ENCODE measurements at places on chromosomes 4 and X. TPM values are rescaled to one million over a fixed set of nuclear protein-coding genes. Genes with fewer than 3 reads are reported as not detected.
A peak's percentile ranks its signal among the peaks of the same experiment; 100 is the strongest.

The PDLIM3 gene
- 2.7 TPM for total RNA-seq

The RHOXF2 gene
- total RNA-seq, result not detected

- DNase-seq, result no peak
These were observed 71.7 kb downstream of the FANCB start for GRCh38 chrX:14801136-14801535.

The WNK3 gene
- total RNA-seq, result 13.0 TPM

DNA sequence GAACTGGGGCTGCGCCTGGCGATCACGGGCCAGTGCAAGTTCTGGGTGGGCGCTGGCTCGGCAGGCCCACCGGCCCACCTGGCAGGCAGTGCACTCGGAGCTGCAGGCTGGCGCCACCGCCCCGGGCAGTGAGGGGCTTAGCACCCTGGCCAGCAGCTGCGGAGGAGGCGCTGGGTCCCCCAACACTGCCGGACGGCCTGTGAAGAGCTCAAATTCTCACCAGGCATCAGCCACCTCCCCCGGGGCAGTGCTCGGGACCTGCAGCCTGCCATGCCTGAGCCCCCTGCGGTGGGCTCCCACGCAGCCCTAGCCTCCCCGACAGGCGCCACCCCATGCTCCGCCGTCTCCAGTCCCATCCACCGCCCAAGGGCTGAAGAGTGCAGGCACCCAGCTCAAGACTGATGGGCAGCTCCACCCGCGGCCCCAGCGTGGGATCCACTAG lies 7.1 kb upstream of the ZNF330 start:
- DNase-seq, result no peak

GRCh38 chrX:137166591-137166990 lies 132.8 kb upstream of the GPR101 start:
- DNase-seq, result peak; percentile 47

DNA sequence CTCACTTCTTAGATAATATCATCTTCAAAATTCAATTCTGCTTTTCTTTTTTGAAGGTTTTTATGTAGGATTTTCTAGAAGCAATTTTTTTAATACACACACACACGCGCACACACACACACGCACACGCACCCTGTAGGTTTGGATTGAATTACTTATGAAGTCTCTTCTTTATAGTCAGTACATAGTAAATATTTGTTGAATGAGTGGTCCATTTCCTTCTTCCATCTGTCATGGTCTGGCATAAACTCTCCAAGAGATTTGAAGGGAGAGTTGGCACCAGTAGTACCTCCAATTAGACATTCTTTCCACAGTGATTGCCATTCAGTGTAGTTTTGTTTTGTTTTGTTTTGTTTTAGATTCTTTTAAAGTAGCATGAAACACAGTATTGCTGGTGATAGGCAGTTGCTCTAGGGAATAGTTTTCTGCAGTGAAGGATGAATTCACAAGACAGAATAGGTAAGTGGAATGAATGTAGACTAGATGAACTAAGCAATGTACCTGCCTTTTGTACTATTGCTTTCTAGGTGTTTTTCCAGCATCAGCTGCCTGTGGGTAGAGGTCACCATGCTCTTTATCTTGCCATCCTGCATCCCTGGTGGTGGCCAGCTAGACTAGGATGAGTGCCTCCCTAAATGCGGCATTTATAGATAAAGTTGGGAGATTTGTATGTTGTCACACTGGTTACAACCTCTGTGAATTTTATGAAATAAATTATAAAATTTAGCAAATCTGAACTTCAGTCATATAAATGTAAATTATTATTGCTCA lies 20.5 kb downstream of the PDLIM5 start:
- DNase-seq, result no peak

GRCh38 chr4:69075061-69075792 lies 21.0 kb upstream of the UGT2B7 start:
- DNase-seq, result no peak

- no peak for DNase-seq
These were observed 50.4 kb downstream of the MID1 start for GRCh38 chrX:10569946-10570345.

DNA sequence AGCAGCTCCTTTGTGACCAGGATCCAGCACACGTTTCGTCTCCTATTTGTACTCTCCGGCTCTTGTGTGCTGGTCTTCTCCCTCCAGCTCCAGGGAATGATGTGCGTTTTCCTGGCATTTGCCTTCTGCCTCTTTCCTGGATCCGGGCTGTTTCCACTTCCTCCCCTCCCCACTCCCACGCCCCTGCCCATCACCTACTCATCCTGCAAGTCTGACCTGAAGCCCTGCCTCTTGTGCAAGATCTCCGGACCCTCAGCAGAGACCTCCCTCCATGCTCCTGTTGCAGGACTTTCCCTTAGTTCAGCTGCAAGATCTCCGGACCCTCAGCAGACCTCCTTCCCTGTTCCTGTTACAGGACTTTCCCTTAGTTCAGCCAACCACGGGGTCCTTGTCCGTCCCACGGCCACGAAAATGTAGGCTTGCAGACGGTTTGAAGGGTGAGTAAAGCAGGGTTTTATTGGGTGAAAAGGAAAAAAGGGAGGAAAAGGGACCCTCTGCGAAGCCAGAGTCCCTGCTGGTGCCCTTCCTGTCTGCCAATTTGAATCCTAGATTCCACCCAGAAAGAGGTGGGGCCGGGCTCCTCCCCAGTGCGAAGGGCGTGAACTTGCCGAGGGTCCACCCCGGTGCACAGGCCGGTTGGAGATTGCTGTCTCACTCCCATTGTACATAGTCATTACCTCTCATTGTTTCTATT lies 74.4 kb upstream of the IRF2 start:
- DNase-seq, result peak; percentile 57

The ARR3 gene
- not detected for total RNA-seq

- DNase-seq, result no peak
These were observed 55.0 kb upstream of the MORC4 start for GRCh38 chrX:107054978-107055377.

The CXCL11 gene
- total RNA-seq, result not detected

GRCh38 chr4:25307596-25307995 lies 5.0 kb upstream of the ZCCHC4 start:
- DNase-seq, result no peak

The HPGDS gene
- 0.21 TPM for total RNA-seq

- no peak for DNase-seq
These were observed 508.4 kb upstream of the FTHL17 start for GRCh38 chrX:31580227-31580626.

- peak; percentile 38 for DNase-seq
These were observed 79.8 kb upstream of the SMARCAD1 start for GRCh38 chr4:94127707-94128328.

DNA sequence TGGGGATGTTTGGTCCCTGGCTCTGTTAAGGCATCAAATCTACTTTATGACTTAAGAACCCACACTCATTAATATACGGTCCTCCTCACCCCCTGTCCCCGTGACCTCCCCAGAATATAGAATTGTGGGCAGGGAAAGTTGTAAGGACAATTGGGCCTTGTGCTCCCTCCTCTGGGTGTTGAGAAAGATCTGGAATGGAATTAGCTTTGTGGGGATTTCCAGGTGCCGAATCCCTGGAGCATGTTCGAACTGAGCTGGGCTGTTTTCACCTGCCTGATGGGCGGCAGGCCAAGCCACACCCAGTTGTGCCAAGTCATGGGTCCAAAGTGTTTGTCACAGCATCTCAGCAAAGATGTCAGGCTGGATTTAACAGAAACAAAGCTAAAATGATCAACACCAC lies 349.3 kb upstream of the KLF3 start:
- no peak for DNase-seq

The EDA2R gene
- 0.80 TPM for total RNA-seq

DNA sequence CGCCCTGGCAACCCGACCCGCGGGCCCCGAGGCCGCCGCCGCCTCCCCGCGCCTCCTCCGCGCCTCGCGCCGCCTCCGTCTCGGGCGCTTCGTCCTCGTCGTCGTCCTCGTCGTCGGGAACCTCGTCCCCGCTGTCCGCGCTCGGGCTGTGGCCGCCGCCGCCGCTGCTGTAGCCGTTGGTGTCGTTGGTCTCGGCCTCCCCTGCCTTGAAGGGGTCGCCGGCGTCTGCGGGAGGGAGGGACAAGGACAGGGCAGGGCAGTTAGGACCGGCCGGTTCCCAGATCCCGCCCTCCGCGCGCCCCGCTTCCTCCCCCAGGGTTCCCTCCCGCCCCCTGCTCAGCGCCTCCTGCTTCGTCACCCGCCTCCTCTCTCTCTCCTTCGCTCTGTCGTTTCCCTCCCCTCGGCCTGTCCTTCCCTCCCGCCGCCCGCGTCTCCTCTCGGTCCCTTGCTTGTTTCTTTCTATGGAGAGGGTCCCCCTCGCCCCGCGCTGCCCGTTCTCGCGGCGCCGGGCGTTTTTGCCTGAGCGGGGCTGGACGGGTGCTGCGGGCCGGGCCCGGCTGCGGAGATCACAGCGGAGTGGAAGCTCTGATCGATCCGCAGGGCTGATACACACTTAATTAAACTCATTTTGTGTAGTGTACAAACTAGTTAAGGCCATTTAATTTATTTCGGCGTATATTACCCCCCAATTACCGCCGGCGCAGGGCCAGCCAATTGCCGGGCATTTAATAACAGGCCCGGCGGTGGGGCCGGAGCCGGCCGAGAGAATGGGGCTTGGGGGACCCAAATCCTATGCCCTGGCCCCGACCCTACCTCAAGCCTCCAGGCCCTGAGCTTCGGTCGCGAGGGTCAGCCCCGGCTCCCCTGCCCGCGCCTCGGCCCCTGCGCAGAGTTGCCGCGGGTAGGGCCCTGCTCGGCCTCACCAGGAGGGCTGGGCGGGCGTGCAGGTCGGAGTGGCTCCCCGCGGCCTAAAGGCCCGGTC lies 2.4 kb downstream of the NKX1-1 start:
- peak; percentile 85 for DNase-seq

DNA sequence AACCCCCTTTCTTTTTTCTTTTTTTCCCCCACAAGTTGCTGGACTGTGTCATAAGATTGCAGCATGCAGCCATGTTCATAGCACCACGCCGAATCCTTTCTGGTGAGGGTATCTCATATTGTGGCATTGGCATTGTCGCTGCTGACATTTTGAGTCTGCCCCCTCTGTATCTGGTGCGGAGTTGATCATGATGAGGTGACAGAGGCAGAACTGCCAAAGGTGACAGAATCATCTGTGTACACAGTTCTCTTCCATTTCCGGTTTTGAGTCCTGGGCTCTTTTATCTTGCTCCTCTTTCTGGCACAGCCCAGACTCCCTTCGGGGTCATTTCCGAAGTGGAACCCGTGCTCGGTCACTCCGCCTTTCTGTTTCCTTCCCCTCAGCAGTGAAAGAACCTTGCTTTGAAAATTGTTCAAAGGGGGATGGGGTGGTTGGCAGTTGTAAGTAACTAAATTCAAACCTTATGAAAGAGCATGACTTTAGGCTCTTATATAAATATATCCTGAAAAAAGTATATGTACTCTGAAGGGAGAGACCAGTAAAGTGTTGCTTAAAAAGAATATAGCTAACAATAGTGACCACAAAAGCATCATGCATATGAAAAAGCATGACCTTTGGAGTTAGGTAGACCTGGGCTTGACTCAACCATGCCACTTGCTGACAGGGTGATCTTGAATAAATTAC lies 55.0 kb upstream of the BMP2K start:
- no peak for DNase-seq

DNA sequence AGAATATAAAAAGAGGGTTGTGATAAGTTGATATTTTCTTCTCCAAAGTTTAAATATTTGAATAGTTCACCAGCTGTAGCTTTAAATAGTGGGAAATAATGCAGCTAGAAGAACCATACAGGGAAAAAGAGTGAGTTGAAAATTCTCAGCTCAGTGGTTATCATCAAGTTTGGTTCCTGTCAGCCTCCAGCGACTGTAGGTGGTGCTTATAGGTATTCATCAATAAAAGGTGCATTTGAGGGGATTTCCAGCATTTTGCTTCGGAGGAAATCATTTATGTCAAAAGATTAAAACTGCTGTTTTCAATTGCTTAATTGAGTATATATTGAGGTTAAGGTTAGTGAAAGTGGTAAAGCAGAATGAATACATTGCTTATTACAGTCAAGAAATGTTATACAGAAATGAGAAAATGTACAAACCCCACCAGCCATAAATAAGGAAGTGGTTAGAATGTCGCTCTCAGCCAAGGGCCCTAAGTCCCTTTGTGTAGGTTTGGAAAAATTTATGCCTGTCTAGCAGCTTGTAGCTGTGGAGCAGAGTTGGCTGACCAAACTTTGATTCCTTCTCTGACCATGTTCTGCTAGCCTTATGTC lies 532.9 kb upstream of the FTHL17 start:
- DNase-seq, result no peak

GRCh38 chrX:154596290-154596929 lies 11.5 kb downstream of the CTAG1A start:
- peak; percentile 84 for DNase-seq

- no peak for DNase-seq
These were observed 61.9 kb downstream of the ADAMTS3 start for GRCh38 chr4:72507167-72507566.

DNA sequence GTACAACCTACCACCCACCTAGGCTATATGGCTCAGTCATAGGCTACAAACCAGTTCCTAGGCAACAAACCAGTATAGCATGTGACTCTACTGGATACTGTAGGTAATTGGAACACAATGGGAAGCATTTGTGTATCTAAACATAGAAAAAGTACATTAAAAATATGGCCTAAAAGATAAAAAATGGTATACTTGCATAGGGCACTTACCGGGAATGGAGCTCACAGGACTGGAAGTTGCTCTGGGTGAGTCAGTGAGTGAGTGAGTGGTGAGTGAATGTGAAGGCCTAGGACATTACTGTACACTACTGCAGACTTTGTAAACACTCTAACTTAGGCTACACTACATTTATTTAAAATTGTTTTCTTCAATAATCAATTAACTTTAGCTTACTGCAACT lies 139.2 kb upstream of the RBPJ start:
- no peak for DNase-seq

The SPRY1 gene
- total RNA-seq, result 42.2 TPM

The USP17L20 gene
- not detected for total RNA-seq

DNA sequence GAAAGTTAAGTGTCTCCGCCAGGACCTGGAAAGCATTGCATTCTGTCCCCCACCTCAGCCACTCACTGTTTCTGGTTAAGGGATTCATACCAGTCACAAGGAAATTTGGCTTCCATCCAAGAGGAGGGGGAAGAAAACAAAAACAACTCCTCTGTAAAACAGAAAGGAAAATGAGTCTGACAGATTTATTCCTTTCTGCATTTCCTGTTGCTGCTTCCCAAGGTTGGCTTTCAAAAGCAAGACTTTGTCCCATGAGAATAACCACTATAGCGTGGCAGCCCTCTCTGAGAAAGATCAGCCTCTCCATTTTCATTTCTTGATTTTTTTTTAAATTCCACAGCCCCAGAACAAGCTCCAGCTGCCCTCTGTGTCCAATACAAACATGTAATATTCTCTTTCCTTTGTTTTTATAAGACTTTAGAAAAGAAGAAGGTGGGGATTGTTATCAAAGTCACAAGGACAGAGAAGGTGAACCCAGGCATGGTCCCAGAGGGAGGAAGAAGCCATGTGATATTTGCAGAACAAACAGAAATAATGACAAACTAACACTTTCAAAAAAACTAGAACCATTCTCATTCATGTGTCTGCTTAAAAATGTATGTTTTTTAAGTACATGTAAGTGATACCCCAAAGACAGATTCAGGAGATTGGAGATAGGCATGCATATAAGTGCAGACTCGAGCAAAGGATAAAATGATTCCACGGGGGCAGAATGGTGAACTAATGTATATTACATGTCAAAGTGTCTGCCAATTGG lies 90.7 kb upstream of the DCLK2 start:
- no peak for DNase-seq

The CXCL10 gene
- not detected for total RNA-seq

The CNGA1 gene
- total RNA-seq, result 0.18 TPM

Measured in H7 (cell line).